ENCODE measurements at places on chromosomes 5 and 9. TPM values are rescaled to one million over a fixed set of nuclear protein-coding genes. Genes with fewer than 3 reads are reported as not detected.

- DNase-seq: no peak
Measured at GRCh38 chr9:70625078-70625477, 210.6 kb upstream of the KLF9 start.

DNA sequence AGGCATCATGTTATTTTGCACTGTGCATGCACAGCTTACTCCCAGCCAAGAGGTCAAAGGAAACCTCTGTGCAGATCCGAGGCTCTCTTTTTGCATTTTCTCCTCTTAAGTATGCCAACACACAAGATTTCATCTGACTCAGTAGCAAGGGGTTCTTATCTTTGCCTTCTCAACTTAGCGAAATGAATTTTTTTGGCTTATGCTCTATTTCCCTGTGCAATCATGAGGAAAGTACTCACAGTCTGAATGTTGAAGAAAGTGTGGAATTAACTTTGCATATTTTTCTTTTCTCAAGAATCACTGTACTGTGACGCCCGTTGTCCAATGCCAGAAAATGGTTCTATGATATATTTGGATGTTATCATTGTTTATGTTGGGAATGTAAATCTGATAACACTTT lies 173.5 kb upstream of the FBXL7 start:
- DNase-seq: no peak

DNA sequence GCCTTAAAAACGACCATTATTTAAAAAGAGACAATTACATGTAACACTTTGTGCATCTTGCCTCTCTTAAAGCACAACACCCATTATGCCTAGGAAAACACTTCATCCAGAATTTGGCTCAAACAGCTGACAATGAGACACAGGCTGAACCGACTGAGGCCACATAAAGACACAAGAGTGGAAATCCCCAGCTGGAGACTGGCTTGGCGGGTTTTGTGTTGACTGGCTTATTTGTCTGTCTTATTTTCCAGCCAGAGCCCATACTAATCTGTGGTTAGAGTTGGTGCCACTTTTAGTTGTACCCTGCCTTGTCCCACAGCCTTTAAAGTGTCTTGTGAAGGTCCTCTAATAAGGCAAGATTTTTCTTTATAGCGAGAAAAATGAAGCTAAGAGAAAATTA lies 21.2 kb downstream of the TRIM14 start:
- DNase-seq: no peak

DNA sequence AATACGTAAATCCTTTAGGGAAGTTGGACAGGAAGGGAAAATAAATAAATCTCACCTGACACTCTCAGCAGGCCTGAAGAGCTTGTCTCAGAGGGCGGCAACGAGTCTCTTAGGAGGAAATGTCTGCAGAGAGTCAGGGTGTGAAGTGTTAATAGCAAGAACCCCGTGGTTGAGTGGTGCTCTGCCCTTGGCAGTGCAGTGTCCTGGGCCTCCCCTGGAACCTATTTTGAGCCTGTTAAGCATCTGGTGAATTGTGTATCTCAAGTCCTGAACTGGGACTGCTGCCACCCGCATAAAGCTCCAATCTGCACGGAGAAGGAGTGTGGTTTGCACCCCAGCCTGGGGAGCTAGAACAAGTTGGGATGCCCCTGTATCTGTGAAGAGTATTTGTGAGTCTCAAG lies 211.8 kb downstream of the GOLPH3 start:
- no peak for DNase-seq

GRCh38 chr9:79387101-79387835 lies 184.5 kb upstream of the TLE4 start:
- DNase-seq: no peak

- DNase-seq: no peak
Measured at GRCh38 chr5:33966805-33967204, 17.7 kb downstream of the SLC45A2 start.

DNA sequence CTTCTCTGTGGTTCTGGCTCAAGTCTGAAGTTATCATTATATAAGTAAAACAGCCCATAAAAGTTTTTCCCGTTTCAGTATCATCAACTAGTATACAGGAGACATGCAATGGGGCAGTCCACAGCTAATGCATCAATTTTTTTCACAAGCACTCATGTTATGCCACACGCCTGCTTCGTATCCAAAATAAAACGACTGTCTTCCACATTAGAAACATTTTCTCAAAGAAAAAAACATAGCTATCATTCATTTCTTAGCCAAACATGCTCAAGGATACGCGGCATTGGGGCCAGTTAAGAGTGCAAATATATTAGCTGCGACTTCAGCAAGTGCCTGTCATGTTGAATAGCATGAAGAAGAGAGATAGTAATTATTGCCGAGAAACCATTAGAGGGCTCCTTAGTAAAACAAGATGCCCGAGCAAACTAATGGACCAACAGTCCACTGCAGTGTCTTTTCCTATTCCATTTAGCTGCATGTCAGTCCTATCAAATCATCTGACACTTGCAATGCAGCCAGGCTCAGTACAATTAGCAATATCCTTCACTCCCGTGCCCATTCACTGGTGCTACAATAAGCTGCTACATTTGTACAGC lies 68.5 kb downstream of the BNC2 start:
- DNase-seq: no peak

DNA sequence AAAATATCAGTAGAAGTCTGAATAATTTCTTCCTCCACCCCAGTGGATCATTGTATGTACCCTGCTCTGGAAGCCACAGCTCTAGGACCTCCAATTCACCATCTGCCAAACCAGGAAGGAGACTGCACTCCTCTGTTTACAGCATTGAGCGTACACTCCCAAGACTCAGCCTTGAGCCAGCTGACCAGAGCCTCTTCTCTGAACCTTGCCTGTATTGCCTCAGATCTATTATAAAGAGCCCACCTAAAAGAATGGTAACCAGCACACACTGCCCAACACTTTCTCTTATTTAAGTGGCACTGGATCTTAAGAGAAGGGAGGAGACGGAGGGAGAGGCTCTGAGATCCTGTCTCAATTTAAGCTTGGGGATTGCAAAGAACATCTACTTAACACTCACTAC lies 217.8 kb upstream of the RASEF start:
- no peak for DNase-seq

- DNase-seq: no peak
Measured at GRCh38 chr9:105958587-105958986, 264.2 kb downstream of the TMEM38B start.

DNA sequence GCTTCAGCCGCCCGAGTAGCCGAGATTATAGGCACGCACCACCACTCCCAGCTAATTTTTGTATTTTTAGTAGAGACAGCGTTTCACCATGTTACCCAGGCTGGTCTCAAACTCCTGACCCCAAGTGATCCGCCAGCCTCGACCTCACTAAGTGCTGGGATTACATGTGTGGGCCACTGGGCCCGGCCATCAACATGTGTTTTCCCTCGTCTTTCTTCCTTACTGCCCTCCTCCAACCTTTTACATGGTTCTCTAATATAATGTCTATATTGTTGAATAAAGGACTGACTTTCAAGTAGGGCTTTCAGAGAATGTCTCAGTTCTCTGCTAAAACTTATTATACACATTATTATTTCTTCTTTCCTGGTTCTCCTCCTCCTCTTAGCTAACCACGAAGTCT lies 21.3 kb upstream of the PCAT7 start:
- no peak for DNase-seq

DNA sequence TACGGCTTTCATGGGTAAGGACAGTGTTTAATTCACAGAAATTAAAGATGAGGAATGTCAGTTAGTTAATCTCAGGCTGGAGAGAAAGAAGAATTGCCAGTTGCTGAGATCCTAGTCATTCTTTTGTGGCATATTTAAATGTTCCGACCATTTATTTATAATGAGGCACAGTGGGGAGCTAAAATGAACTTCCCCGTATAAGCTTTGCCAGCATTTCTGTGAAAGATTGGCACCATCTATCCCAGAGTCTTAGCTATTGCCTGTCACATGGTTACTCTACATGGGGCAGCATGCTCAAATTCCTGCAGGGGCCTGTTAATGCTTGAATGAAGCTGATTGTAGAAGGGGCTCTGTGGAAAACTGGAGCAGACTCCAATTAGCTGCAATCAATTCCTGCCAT lies 314.1 kb downstream of the PRELID2 start:
- no peak for DNase-seq

The TAF11L10 gene
- not detected for polyA plus RNA-seq

The PCDHB7 gene
- 0.31 TPM for polyA plus RNA-seq

The GHR gene
- polyA plus RNA-seq: 0.90 TPM

The APBA1 gene
- 4.8 TPM for polyA plus RNA-seq

The ZBED3 gene
- polyA plus RNA-seq: 6.2 TPM

The PLPP6 gene
- 7.0 TPM for polyA plus RNA-seq

The SEMA4D gene
- 0.50 TPM for polyA plus RNA-seq
